ENCODE measurements at places on chromosomes 16 and 17.

DNA sequence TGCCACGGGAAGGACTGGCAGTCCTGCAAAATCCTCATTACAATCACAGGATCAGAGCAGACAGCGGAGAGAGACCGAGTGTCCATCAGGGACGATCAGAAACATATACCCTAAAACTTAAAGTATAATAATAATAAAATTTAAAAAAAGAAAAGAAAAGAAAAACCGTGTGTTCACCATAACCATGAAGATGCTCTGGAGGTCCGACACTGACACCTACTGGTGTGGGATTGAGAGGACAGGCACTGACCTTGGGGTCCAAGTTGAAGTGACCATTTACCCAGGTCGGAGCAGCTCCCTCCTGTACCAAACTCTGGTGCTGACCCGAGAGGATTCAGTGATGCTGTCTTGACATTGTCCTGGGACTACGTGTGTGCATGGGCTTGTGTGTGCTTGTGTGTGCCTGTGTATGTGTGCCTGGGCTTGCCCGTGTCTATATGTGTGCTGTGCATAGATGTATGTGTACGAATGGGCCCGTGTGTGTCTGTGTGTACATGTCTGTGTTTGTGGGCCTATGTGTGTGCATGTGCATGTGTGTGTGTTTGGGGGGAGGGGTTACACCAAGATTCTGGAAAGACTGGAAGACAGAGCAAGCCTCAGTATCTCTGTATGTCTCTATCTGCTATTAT is 10.0 kb upstream of the CD300LD start:
- no peak for DNase-seq

DNA sequence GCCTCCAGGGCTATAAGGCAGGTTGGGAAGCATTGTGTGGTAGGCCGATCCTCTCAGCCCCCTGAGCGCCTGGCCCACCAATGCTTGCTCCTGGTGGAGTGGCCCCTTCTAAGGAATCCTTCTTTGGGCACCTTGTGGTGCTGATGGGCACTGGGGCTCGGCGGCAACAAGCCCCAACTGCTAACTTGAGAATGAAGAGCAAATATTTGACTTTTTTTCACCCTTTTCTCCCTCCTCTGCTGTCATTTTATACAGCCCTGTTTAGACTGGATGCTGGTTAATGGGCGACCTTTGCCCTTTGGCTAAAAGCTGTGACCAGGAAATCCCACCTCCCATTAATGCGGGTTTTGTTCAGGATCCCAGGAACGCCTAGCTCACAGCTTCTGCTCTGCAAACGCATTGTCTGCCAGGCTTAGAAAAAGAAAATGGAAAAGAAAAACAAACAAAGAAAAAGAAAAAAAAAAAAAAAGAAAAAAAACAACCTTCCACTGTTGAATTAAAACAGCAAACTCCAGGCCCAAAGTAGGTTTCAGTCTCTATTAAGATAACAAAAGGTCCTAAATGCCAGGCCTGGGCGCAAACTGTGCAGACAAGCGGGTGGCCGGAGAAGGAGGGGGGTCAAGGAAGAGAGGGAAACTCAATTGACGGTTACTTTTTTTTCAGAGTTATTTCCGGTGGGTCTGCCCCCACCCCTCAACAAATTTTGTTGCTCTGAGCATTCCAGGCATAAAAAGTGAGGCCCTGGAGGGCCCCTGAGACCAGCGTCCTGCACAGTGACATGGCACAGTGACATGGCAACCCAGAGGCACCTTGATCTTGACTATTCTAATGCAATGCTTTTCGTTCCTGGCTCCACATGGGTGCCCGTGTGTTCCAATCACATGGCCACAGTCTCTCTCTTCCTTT is 301.4 kb downstream of the MAF start:
- DNase-seq = no peak

- no peak for DNase-seq
These were observed 452.1 kb upstream of the ASIC2 start for GRCh38 chr17:33745047-33745760.

GRCh38 chr16:3564130-3564888 is 12.9 kb downstream of the NLRC3 start:
- DNase-seq = no peak

GRCh38 chr17:58666858-58667267 is 25.0 kb downstream of the TEX14 start:
- no peak for DNase-seq

- no peak for DNase-seq
These were observed 90.5 kb upstream of the ZNF469 start for GRCh38 chr16:88292007-88292970.

DNA sequence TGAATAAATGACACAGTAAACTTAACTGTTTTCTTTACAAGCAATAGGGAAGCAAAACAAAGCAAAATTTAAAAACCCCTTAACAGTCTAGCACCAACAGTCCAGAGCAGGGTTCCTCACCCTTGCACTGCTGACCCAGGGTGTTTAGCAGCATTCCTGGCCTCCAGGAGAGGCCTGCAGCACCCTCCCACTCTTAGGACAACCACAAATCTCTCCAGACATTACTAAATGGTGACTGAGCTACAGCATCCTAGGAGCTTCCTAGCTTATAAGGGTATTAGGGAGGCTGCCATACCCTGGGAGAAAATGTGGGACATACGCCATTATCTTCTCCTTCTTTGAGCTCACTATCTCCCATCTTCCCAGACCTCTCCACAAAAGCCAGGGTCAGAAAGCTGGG is 15.9 kb downstream of the POLG2 start:
- no peak for DNase-seq

DNA sequence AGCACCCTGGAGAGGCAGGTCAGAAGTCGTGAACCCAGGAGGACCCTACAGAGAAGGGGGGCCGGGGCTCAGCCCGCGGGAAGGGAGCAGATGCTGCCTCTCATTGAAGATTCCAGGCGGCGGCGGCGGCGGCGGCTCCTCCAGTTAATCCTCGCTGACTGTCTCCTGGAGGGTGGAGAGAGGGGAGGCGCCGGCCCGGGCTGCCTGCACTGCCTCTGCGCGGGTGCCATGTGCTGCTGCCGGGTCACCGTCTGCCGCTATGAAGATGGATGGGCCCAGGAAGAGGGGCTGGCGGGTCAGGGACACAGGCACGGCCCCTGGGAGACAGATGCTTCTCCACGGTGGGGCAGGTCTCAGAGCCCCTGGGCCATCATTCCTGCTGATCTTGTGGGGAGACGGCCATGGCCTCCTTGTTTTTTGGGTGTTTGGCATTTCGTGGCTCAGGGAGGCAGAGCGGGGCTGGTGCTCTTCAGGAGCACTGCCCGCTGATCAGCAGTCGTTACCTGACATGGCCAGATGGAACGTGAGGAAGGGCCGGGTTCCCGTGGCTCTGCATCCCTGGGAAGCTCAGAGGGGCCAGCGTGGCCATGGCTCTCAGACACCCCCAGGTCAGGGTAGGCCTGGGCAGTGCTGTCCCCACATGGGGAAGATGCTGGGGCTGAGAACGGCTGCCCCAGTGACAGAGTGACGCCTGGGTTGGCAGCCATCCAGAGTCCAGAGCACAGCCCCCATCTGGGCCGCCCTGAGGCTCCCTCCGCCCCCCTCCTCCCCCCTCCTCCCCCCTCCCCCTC is 36.1 kb downstream of the GINS2 start:
- no peak for DNase-seq

DNA sequence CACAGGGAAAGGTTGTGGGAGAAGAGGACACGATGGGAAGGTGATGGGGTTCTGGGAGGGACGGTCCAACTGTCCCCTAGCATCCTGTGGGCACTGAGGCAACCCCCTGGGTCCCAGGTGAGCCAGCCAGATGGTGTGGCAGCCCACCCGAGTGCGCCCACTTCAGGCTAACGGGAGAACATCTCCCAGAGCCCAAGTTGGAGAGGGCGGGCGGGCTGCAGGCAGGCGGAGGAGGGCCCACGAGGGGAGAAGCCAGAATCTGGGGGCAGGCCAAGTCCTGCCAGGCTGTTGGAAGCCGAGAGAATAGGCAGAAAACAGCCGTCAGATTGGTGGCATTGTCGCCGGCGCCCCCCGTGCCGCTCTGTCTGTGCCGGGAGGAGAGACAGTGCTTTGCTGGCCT is 13.8 kb upstream of the ABCC3 start:
- no peak for DNase-seq

DNA sequence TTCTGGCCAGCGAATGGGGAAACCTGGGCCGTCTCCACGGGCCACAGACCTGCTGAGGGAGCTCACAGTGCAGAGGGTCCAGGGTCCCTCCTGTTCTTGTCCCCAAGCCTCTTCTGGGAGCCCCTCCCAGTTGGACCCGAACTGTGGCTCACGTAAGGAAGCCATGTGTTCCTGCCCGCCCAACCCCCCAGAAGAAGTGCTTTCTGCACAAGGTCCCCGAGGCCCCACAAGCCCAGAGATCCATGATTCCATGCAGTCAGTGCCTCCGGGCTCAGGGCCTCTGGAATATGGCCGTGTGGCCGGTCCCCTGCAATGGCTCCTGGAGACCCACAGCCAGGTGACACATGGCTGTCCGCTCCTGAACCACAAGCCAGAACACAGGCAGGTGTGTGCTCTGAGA is 272.4 kb downstream of the C16orf95 start:
- no peak for DNase-seq

GRCh38 chr16:56409195-56409594 is 16.1 kb downstream of the AMFR start:
- no peak for DNase-seq

GRCh38 chr17:27464431-27464830 is 8.2 kb downstream of the KSR1 start:
- no peak for DNase-seq

- DNase-seq = no peak
These were observed 7.3 kb upstream of the PRDM7 start for GRCh38 chr16:90084215-90084950.

GRCh38 chr17:2028737-2029136 is 1.2 kb upstream of the DPH1 start:
- DNase-seq = no peak

DNA sequence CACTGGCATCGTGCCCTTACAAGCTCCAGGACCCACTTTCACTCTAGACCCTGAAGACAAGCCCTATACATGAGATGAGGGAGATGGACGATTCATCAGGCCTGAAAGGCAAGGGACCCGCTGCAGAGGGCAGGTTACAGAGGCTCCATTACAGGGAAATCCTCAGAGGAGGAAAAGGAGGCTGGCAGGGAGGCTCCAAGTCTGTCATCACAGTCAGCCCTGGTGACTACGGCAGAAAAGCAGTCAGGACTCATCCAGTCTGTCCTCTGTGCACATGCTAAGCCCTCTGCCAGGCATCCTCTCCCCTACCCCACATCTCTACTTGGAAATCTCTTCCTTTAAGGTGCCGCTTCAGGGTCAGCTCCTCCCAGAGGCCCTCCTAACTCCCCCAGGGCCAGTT is 197.7 kb upstream of the CDH5 start:
- DNase-seq = no peak

GRCh38 chr17:17382065-17382459 is 78.9 kb downstream of the NT5M start:
- DNase-seq = no peak

DNA sequence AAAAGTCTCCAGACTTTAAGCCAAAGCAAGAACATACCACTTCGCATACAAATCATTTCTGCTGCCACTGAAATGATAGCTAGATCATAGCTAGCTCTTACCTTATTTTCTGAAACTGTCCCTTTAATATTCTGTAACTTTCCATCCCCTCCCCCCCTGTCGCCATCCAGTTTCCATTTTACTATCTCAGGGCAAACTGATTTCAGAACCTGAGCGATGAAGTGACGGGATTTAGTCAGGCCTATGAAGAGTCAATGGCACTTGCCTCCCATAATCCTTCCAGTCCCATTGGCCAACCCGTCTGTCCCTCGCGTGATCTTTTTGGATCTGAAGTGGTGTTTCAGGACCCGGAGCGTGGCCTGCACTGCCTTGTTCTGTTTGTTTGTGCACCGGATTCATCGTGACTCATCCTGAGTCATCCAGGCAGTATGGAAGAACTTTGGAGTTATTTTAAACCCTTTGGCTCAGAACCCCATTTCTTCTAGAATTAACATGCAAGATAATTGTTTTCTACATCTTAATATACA is 199.8 kb upstream of the CHMP6 start:
- DNase-seq = no peak

DNA sequence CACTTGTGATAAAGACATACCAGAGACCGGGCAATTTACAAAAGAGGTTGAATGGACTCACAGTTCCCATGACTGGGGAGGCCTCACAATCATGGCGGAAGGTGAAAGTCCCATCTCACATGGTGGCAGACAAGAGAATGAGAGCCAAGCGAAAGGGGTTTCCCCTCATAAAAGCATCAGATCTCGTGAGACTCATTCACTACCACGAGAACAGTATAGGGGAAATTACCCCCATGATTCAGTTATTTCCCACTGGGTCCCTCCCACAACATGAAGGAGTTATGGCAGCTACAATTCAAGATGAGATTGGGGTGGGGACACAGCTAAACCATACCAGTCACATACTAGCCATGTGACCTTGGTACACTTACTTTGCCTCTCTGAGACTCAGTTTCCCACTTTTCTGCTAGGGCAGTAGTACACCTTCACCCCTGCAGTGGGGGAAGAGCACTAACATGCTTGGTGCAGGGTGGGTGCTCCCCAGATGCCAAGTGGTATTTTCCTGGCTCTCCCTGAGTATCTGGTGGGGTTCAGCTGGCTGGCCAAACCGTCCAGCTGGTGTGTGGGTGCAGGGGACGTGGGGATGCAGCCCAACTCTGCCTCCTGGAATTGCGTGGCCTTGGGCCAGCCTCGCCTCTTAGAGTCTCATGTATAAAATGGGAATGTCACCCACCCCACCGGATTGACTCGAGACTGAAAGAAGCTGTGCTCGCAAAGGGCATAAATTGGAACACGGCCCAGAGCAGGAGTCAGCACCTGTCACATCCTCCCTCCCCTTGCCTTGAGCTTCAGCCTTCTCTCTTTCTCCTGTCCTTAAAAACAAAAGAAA is 364.1 kb downstream of the CPPED1 start:
- DNase-seq = no peak
